Prostate gland (tissue), 2 donors: ENCODE measurements at places on chromosomes 3 and 15.

DNA sequence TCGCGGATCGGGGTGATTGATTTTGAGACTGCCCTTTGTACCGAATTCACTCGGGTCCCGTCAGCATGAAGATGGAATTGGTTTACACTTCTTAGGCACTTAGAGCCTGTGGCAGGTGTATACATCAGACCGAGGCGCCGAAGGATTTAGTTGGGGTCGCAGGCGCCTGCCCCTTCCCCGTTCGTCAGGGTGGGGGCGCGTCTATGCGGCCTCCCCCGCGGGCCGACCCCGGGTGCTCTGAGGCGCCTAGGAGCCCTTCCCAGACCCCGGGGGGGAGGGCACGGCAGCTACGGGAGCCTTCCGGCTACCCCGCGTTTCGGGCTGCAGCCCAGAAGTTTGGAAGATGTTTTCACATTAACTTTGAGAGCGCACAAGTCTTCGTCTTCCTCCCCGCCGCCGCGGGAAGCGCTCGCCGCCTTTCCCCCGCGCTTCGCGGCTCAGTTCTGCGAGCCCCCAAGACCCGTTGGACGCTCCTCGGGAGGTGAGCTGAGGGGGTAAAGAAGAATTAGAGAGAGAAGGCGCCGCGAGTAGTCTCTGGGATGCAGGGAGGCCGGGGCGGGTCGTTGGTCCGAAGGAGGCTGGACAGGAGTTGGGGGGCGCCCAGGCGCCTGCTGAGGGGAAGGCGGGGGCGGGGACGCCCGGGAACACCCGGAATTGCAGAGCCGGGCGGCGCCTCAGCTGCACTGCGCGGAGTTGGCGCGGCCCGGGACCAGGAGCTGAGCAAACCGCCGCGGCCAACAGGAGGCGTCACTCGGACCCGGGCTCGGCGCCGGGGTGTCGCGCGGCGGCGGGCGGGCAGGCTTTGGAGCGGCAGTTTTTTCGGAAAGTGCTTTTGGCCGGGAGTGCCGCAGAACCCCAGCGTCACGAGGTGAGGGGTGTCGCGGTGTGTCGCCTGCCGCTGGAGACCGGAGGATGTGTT lies 780 bp downstream of the TIPARP start:
- DNase-seq: peak; percentile 56

GRCh38 chr3:131193641-131194238 lies 167.1 kb downstream of the NEK11 start:
- no peak for DNase-seq

DNA sequence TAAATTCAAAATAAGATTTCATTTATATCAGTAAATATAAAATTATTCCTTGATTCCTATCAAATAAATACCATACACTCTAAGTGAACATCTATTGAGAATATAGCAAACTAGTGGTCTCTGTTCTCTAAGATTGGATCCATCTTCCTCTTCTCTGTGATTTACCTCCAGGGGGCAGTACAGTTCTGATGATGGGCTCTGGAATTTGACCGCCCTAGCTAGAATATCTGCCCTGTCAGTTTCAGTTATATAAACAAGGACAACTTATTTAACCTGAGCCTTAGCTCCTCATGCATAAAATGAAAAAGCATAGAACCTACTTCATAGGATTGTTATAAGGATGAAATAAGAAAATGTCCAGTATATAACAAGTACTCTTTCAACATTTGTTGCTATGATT lies 171.1 kb upstream of the CCDC54 start:
- DNase-seq: no peak

GRCh38 chr3:154758109-154758868 lies 321.8 kb upstream of the MME start:
- DNase-seq: peak; percentile 17

- DNase-seq: peak; percentile 52
These were observed 60.3 kb downstream of the HEG1 start for GRCh38 chr3:124995460-124995994.

DNA sequence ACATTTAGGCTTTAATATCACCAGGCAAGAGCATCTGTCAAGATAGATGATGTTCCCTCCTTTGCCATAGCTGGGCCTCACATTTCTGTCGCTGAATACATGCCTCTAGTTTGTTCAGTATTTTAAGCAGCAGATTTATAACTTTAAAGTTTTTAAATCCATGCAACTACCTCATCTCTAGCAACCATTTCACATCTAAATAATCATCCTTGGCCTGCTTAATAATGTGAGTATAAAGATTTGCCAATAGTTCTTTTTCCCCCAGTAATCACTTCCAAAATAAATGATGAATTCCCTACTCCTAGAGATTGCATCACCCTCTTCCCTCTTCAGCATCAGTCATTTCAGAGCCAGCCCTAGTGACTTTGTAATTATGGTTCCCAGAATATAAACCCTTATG lies 36.2 kb upstream of the FILIP1L start:
- DNase-seq: no peak

DNA sequence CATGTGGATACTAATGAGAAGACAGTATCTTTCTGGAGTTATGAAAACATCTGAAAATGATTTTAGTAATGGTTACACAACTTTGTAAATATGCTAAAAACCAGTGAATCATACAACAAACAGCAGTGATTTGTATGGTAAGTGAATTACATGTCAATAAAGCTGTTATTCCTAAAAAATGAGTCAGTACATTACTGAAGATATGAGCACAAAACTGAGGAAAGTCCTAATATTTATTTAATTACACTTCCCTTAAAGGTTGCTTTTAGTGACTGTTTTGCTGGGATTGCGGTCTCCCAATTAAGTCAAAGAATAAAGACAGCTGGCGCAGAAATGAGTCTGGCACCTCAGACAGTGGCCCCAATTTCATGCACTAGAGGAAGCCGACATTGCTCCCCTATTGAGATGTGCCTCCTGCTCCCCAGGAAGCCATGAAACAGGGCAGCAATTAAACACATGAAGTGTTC lies 50.9 kb upstream of the FSIP1 start:
- DNase-seq: no peak

- no peak for DNase-seq
These were observed 53.4 kb downstream of the DUT start for GRCh38 chr15:48384616-48385015.

GRCh38 chr3:13420831-13421765 lies 976 bp upstream of the NUP210 start:
- DNase-seq: no peak

- DNase-seq: no peak
These were observed 197.7 kb downstream of the LPP start for GRCh38 chr3:188351648-188352047.

GRCh38 chr3:20305647-20306046 lies 119.6 kb upstream of the SGO1 start:
- DNase-seq: no peak

- peak; percentile 6 for DNase-seq
These were observed 81.8 kb downstream of the CLASP2 start for GRCh38 chr3:33636125-33636850.

DNA sequence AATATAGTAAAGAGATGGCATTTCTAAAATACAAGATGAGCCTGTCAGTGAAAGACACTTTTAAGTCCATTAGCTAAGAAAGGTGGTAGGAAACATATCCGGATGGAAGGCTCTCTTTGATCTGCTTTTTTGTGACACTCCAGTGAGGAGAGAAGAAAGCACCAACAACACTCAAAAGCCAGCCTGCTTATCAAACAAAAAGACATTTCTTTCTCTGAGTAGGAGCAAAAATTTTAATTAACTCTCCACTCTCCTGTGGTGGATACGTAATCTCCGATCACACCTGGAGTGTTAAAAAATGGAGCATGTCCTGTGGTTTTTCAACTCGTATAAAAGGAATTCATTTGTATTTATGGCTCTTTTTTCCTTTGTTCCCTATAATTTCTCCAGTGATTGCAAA lies 65.3 kb downstream of the OXNAD1 start:
- no peak for DNase-seq
